ENCODE measurements at places on chromosomes 12 and 14.

DNA sequence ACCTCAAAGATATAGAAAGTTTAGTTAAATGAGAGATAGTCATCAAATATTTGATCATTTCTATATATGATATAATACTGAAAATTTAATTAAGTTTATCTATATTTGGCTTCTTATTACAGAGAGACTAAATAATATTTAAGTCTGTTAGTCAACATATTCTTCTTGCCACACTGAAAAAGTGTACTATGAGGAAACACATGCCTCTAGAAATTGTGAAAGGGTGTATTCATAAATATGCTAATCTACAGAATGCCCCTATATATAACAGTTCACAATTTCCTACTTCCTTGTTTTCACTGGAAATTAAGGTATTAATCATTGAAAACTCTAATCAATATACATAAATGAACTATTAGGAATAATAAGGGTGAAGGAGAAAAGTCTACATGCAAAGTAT, 31.4 kb upstream of the ETV6 start:
- no peak for DNase-seq

DNA sequence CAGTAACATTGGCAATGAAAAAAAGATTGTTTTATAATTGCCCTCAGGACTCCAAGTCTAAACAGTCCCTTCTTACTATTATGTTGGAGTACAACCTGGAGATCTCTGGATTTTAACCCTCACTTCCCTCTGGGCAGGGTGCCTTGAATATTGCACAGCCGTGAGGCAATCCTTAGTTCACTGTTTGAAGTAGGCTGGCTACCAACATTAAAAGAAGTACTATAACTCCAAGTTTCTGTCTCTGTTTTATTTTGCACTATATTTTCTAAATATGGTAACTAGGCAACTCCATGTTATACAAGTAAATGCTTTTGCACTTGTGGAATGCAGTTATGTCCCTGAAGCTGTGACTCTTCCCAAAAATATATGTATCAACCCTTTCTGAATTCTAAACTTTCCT, 490.7 kb downstream of the EGLN3 start:
- DNase-seq = no peak

DNA sequence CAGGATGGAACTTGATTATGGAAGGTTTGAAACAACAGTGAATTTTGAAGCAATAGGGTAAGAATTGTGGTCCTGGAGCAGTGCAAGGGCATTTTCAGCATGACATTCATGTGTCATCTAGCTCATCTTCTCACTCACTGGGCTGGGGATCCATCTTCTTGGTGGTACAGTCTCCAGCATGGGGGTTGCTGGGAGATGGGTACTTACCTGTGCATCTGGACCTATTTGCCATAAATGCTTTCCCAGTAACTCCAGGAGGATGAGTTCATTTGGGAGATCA, 7.2 kb downstream of the HSP90AA1 start:
- no peak for DNase-seq

GRCh38 chr12:41407232-41407799, 219.2 kb downstream of the PDZRN4 start:
- DNase-seq = no peak

DNA sequence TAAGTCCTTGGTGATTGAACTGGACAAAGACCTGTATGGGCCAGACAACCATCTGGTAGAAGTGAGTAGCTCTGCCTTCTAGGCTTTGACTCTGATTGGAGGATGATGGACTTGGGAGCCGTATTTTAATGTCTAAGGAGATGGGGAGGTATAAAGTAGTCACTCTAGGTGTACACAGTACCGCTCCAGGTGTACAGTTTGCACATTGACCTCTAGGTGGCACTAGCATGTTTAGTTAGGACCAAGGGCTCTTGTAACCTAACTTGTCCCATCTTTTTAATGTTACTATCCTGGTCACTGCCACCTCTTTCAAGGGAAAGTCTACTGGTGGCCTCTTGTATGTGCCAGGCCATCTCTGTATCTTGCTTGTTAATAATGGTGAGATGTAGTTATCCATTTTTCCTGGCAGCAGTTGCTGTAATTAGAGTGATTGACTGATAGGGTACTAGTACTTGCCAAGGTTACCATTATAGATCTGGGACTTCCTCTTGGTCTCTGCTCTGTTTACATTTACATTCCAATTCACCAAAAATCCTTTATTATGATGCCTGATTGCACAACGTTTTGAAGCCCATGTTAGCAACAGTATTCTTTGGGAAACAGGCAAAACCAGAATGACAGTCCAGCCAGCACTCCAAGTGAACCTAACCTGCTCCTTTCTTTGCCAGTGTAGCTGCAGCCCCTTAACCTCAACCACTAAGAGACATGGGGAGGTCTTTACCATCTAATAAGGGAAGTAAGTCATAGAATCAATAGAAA, 3.6 kb downstream of the SMARCD1 start:
- DNase-seq = no peak

DNA sequence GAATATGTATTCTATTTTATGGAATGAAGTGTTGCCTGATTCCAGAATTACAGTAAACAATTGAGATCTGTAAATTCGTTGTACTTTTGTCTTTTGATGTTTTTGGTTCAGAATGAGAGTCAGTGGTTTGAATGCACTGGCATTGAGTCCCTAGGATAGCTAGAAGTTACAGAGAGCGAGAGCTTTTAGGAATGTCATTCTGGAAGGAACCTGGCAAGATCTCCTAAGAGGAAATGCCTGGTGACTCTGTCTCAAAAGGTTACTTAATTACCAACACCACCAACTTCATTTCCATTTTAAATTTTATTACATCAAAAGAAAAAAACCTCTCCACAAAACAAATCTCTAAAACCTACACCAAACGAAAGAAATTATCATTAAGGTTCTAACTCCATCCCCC, 6.0 kb upstream of the CEBPE start:
- DNase-seq = no peak

DNA sequence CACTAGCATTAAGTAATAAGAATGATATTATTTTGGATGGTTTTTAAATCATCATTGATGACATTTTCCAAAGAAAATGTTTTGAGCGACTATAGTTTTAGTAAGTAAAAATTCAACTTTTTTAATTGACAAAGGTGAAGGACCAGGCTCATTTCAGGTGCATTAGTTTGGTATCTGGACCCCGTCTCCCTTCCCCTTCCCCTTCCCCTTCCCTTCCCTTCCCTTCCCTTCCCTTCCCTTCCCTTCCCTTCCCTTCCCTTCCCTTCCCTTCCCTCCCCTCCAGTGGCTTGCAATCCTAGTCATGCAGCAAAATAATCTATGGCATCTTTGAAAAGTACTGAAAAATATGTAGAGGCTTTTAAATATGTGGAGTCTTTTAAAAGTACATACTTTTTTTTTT, 13.0 kb upstream of the SSPN start:
- no peak for DNase-seq

- no peak for DNase-seq
Observed at GRCh38 chr14:88005050-88005481, at the start of gene GPR65. GPR65 (plus strand) TSS chr14:88005135; CDS start chr14:88010848, 5,713 bp downstream.

DNA sequence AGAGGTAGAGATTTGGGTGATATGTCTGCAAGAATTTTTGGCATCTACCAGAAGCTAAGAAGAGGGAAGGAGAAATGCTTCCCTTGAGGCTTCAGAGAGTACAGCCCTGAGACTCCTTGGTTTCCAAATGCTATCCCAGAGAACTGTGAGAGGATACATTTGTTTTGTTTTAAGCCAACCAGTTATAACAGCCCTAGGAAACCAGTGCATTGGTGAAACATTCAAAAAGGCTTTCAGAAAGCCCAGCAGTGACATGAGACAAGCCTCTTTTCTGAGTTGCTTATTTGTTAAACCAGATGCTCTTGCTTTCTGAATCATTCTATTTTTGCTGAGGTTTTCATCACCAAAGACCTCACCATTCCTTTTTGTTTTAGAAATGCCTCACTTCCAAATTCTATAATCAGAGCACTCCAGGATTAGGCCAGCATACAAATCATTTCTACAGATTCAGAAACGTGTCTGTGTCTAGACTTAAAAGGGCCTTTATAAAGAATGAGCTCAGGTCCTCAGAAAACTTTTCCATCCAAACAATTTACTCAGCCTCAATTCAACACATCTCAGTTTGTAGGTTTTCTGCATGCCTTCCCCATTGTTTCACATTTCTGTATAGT, 1617.8 kb upstream of the FLRT2 start:
- no peak for DNase-seq
